ENCODE measurements at places on chromosomes 4 and X.
A peak's percentile ranks its signal among the peaks of the same experiment; 100 is the strongest.

- no peak for DNase-seq
Measured at GRCh38 chr4:3054169-3054759, 20.1 kb downstream of the HTT-AS start.

DNA sequence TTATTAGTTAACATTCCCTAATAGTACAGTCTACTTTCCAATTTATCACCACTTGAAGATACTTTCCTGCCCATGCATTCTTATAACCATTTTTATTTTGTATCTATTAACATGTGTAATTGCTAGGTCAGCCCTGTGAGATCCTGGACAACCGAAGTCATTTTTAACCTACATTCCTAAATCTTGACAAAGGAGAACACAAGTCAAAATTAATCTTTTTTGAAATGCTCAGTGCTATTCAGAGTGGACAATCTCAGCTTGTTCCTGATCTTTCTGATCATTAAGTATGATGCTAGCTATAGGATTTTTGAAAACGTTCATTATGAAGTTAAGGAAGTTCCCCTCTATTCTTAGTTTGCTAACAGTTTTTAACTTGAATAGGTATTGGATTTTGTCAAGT, 37.5 kb downstream of the ANXA10 start:
- no peak for DNase-seq

DNA sequence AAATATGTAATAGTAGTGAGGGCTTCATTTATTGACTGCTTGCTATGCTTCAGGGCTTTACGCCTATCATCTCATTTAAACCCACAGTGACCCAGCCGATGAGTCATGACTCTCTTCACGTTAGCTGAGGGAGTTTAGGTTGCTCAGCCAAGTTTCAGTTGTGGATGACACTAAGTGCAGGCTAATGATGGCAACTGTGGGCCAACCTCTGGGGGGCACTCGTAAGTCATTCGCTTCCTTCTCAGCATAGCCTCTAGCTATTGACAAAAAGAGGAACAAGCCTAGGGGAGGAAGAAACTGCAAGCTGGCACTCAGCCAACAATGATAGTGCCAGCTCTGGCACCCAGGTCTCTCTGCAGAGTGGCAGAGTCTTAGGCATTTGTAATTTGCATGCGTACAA, 325.0 kb downstream of the ARHGAP10 start:
- no peak for DNase-seq

DNA sequence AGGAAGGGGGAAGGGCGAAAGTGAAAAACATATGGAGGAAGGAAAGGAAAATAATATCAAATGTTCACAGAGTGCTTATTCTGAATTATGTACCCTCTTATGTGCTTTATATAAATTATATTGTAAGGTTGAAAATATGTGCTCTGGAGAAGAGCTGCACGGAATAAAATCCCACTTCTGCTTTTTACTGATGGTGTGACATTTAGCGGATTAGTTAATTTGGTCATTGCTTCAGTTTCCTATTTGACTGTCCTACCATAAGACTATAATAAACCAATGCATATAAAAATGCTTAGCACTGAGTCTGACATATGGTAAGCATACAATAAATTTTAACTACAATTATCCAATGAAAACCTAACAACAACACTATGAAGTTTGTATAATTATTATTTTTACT, 86.2 kb downstream of the NPFFR2 start:
- DNase-seq, result no peak

DNA sequence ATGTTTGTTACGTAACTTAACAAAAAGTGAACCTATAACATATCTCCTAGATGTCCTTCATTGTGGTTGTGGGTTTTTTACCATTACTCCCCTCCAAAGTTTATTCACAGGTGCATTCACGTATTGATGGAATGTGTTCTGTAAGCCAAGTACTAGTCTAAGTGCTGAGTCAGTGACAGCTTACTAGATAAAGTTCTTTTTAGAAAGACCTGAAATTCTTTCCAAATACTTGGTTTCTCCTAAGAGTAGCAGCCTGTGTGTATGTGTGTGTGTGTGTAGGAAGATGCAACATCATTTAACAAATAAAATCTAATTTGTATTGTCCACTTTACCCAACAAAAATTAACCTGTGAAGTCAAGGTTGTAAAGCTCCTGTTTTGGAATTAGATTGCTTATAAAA, 22.1 kb downstream of the NAP1L5 start:
- no peak for DNase-seq

- DNase-seq, result no peak
Measured at GRCh38 chr4:98204236-98204553, 57.0 kb upstream of the RAP1GDS1 start.

DNA sequence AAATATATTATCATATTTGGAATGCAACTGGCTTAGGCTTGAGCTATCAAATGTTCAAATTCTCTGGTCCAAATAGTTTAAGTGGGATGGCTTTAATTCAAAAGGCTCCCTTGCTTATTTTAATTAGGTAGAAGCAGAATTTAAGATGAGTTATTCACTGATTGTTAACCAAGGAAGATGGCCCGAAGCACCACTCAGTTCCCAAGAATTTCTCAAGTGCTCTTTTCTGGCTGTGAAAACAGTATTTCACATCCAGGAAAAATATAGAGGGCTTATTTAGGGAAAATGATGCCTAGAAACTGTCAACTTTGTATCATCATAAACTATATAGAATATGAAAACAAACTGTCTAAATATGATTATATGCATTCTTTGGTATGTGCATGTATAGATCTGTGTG, 246.5 kb upstream of the SFRP2 start:
- DNase-seq, result no peak

GRCh38 chrX:109190542-109190941, 291.3 kb downstream of the GUCY2F start:
- DNase-seq, result no peak

GRCh38 chr4:152935143-152935542, 980 bp upstream of the FHDC1 start:
- no peak for DNase-seq

DNA sequence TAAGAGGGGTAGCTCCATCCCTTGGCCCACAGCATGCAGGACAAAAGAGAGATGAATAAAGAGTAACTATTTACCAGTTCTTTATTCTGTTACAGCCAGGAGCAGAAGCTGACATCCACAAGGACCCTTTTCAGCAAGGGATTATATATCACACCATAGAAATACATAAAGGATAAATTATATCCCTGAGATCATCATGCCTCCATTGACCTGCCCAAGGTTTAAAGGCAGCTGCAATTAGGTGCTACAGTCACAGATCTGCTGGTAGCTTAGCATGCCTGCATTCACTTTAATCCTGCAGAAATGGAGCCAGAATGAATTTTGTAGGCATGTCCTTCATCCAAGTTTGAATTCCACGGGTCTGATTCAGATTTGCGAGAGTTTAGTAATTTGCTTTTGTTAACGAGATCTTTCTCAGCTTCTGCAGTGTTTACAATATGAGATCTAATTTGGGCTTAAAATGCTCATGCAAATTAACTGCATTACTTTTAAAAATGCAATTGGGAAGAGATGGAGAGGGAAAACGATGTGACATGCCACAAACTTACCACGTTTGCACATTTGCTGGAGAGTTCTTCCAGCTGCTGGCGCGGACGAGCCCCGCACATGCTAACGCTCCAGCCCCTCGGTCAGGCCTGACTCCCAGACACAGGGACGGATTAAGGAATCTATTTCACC, 327.0 kb upstream of the NOCT start:
- DNase-seq, result no peak

- peak; percentile 39 for DNase-seq
Measured at GRCh38 chrX:132292793-132293192, 73.5 kb upstream of the RAP2C start.

- no peak for DNase-seq
Measured at GRCh38 chr4:88809576-88810219, 112.1 kb upstream of the NAP1L5 start.

DNA sequence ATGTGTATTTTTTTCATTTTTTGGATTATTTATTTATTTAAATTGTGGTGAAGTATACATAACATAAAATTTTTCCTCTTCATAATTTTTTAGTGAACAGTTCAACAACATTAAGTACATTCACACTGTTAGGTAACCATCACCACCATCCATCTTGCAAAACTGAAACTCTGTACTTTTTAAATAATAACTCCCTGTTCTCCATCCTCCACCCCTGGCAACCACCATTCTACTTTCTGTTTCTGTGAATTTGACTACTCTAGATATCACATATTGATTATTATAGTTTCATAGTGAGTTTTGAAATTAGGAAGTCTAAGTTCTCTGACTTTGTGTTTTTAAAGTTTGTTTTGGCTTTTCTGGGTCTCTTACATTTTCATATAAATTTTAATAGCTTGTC, 89.3 kb upstream of the STX18 start:
- DNase-seq, result no peak

DNA sequence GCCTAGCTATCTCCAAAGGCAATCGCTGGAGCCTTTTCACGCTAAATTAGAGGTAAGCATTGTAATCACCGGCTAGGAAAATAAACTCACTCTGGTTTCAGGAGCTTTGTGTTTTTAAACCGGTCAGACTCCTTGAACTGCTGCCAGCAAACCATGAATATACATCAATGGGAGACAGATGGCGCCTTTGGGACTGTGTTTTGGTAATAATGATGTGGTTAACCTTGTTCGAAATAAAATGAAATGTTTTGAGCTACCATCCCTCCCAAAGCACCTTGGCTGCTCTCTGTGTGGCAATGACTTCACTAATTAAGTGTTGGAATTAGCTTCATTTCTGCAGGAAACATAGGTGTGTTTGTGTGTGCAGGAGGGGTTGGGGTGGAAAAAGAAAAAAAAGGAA, 65.3 kb downstream of the CLNK start:
- peak; percentile 43 for DNase-seq

- DNase-seq, result no peak
Measured at GRCh38 chr4:104811727-104812126, 317.0 kb upstream of the CXXC4 start.

Data from left renal pelvis (tissue), 4 donors.